Right ventricle myocardium superior (tissue), 1 donor: ENCODE measurements at places on chromosomes 3 and 15. TPM values are rescaled to one million over a fixed set of nuclear protein-coding genes. Genes with fewer than 3 reads are reported as not detected.

DNA sequence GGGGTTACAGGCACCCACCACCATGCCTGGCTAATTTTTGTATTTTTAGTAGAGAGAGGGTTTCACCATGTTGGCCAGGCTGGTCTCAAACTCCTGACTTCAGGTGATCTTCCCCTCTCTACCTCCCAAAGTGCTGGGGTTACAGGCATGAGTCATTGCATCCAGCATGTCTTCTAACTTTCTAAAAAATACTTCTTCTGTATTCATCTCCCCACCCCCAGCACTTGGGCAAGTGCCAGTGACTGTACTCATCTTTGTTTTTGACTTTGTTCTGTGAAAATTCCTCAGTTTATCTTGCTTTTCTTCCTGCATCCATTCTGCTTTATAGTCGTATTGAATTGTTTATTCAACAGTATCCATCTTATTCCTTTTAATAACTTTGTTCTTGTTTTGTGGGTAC lies 47.6 kb downstream of the ARIH1 start:
- DNase-seq = no peak

- DNase-seq = no peak
Measured at GRCh38 chr3:143064777-143065176, 54.8 kb upstream of the CHST2 start.

GRCh38 chr15:87317900-87318299 lies 938.6 kb downstream of the NTRK3 start:
- no peak for DNase-seq

DNA sequence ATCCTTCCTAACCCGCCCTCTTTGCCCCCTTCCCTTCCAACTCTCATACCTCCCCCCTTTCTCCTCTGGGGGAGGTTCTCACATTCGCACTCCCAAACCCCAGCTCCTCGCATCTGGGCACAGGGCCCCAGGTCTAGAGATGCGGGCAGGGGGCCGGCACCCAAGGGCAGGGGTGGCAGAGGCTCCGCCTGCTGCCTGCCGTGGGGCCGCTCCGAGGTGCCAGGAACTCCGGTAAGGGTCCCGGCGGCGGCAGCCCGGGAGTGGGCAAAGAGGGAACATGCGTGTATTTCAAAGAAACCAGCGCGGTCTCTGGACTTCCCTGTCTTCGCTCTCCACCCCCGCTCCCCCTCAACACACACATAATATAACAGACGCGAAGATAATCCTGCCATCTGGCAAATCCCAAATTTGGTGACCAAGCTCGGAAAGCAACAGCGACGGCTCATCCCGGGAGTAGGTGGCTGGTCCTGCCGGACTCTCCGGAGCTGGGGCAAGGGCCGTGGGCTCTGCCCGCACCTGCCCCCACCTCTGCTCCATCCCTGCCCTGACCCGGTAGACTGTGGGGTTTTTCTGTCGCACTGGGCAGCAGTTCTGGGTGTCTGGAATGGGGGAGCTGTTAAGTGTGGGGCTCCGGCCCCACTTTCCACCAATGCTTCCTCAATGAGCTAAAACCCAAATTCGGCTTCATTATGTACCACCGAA lies 31.0 kb downstream of the NR2F2 start:
- DNase-seq = no peak

DNA sequence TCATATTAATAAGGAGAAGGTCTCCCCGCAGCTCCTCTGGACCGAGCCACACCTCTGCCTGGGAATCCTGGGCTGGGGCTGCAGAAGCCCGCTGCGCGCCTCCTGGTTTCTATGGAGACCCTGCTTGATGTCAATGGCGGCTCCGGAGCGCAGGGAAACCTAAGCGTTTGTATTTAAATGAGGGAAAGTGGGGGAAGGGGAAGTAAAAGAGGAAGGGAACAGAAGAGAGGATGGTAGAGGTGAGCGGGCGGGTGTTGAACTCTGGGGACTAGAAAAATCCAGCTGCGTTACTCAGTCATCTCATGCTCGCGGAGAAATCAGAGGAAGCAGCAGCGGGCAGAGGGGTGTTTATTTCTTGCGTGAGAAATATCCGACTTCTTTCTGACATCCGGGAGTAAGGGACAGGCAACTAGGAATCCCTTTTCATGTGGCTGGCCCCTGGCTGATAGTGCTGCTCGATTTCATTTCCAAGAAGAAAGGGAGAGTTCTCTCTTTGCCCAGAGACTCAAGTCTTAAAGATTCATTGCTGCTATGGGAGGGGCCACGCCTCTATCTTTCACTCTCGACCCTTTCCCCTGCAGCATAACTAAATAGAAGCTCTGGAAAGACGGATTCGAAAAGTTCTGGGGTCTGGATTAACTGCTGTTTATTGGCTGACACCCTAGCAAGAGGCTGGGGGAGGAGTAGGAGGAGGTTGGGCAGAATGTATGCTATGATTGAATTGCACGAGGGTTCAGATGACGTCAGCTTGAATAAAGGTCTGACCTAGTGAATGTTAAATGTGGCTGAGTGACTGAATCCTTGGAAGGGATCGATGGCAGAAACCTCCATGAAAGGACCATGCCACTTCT lies 110.5 kb upstream of the GAP43 start:
- peak; percentile 49 for DNase-seq

DNA sequence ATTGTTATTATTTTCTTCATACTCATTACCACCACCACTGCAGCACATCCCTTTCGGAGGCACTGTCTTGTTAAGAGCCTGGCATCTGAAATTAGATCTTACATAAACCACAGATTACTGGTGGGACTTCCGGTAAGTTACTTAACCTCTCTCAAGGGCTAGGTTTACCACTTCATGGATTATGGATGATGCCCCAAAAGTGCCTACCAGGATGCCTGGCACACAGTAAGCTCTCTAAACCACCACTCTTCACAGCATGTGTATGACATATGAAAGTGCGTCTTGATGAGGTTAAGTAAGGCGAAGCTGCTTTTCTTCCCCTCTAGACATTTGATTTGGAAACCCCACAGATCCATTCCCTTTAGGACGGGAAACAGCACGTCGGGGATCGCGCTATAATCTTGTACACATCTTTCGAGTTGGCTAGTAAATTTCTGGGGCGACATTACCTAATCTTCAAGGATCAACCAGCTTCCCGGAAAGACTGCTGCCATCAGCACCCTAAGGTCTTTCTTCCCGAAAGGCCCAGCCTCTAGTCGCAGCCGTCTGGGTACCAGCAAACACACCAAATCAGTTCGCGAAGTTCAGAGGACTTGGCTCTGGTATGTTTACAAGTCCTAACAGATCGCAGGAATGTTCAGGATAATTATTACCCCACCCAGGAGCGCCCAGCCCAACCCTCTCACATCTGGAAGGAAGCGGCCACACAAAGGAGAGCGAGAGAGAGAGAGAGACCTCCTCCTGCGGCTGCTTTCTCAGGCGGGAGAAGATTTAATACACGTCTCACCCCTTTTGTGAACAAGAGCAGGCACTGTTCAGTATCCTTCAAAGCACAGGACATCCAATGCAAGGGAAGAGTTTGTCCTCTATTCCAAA lies 155.1 kb upstream of the FRMD4B start:
- no peak for DNase-seq

- no peak for DNase-seq
Measured at GRCh38 chr3:99774467-99774866, 43.2 kb upstream of the CMSS1 start.

DNA sequence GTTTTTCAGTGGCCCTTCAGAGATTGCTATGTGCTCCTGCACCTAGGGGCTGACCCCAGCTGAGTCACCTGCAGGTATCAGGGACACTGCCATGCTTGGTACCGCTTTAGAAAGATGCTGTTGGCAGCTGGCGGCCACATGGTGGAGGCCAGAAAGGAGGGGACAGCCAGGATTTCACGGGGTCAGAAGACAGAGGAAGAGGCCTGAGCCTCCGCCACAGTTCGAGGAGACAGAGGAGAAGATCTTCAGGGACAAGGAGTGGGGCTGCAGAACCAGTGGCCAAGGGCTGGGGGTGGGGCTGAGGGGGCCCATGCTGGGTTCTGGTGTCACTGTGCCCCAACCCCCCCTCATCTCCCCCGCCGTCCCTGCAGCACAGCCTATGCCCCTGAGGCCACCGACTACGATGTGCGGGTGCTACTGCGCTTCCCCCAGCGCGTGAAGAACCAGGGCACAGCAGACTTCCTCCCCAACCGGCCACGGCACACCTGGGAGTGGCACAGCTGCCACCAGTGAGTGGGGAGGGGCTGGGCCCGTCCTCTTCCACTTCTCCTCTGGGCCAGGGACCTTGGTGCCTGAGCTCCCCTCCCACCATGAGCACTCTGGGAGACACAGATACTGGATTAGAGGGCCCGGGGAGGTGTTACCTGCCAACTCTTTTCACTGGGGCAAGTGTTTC lies 19.9 kb downstream of the LOXL1 start:
- peak; percentile 23 for DNase-seq

DNA sequence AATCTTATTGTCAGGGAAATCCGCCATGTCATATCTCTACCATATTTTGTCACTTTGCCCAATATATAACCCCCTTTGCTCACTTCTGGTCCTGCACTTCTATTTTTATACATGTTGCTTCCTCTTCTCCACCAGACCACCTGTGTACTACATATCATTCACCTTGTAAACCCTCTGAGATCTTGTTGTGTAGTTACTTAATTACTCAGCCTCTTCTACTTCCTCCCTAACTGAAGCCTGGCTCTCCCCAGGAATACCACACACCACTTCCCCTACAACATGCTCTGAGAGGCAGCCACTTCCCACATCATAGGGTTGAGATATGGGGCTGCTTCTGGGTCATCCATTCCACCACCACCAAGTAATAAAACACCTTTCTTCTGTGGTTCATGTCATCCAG lies 10.0 kb downstream of the HEXA start:
- DNase-seq = no peak

DNA sequence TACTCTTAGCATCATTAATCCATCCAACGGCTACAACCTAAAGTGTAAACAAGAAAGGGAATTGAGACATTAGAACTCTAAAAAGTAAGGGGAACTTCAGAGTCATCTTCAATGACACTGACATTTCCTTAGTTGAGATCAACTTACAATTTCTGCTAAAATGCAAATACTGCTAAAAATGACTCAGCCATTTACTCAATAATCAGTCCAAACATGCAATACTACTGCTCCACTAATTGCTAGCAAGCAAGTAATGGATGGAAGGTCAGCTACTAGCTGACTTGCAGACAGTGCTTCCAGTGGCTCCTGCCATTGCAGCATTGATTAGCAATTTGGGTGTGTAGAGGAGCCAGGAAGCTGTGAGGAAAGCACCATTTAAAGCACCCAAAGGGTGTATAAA lies 28.4 kb downstream of the CD200R1L start:
- no peak for DNase-seq

DNA sequence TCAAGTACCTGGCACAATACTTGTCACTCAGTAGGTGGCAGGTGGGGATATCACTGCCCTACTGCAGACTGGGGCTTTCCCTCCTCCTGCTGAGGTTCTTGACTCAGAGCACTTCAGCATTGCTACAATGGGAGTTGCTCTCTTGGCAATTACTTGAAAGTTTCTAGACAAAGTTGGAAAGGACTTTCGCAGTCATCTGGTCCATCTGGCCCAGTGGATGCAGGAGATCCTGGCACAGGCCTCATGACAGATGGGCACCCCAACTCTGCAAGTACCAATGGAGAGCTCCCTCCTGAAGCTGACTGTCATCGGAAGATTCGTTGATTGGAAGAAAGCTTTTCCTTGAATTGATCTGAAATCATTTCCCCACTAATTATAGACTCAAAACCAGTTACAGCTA lies 19.2 kb upstream of the IGF2BP2 start:
- no peak for DNase-seq

GRCh38 chr3:55185380-55185779 lies 257.5 kb upstream of the LRTM1 start:
- no peak for DNase-seq

GRCh38 chr3:110752307-110752706 lies 319.3 kb upstream of the NECTIN3 start:
- DNase-seq = no peak

DNA sequence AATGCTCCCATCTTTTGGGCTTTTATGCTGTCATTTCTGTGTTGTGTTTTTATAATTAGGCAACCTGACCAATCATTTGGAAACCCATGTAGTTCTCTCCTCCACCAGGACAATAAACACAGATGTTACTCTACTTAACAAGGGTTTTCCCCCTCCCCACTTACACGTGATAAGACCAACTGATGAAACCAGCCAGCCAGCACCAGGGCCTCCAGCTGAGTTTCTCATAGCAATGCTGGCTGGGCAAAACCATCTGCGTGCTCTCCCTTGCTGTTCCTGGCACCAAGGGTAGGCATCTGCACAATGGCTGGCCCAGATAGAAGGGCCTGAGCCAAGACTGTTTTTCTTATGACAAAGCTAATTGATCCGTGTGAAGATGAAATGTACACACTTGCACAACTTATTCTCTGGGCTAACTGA lies 310.4 kb downstream of the PLCL2 start:
- DNase-seq = no peak

GRCh38 chr3:60949146-60949545 lies 302.1 kb downstream of the FHIT start:
- DNase-seq = no peak

DNA sequence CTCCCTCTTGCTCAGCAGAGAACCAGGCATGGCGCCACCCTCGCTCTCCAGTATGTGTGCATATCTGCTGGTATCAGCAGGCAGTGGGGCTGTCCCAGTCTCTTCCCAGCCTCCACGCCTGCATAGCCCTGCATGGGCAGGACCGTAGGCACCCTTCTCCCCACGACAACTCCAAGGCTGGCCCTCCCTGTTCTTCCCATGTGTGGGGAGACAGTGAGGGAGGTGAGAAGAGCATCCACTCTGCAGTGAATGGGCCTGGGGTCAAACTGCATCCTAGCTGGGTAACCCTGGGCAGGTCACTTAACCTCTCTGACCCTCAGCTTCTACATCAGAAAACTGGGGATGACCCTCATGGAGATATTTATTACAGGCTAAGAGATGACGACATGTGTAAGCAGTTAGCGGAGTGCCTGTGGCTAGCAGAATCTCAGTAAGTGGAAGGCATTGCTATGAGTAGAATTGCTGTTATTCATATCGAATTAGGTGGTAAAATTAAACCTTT lies 13.3 kb upstream of the SSUH2 start:
- DNase-seq = no peak

- no peak for DNase-seq
Measured at GRCh38 chr3:38348903-38349302, 2.3 kb downstream of the XYLB start.

GRCh38 chr3:54549607-54550220 lies 378.1 kb downstream of the LRTM1 start:
- no peak for DNase-seq

CELSR3 gene
- total RNA-seq = 0.16 TPM

TRPM1 gene
- not detected for total RNA-seq

FOXB1 gene
- not detected for total RNA-seq

GBE1 gene
- 65.5 TPM for total RNA-seq

GOLGA8O gene
- total RNA-seq = 1.5 TPM

RLBP1 gene
- not detected for total RNA-seq

SUSD5 gene
- 2.4 TPM for total RNA-seq
